ENCODE measurements at places on chromosomes 1 and 21.
A peak's percentile ranks its signal among the peaks of the same experiment; 100 is the strongest.

- DNase-seq = no peak
Observed at GRCh38 chr1:20483098-20483832, 2.7 kb downstream of the CAMK2N1 start.

- no peak for DNase-seq
Observed at GRCh38 chr21:30839304-30839703, 9.7 kb upstream of the KRTAP7-1 start.

DNA sequence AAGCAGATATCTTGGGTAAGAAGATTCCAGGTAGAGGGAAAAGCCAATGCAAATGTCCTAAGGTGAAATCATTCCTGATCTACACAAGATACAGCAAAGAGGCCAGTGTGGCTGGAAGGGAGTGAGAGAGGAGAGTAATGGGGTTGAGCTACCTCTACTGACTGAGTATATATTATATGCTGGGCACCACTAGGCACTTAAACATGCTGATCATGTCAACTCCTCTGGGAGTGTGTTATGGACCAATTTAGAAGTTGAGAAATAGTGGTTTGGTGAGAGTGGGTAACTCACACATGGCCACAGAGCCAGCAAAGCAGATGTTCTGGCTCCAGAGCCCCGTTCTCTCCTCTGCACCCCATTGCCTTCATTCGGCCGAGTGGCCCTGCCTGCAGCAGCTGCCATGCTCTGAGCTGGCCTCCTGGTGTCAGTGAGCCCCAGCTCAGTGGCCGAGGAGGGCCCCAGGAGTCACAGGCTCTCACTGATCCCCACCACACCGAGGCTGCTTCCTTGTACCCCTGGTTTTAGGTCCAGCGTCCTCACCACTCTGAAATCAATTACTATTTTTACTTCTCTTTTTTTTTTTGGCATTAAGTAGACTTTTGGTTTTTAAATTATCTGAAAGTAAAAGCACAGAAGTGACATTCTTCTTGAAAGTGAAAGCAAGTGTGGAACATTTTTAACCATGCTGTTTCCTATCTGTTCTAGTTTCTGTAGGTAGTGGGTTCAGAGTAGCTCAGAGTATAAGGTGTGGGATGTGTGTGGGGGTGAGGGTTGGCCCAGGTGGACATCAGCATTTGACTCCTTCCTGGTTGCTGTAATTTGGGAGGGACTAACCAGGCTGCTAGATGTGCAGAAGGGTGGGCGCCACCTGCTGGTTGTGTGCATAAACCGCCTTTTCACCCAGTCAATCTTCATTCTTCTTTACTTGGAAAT is 45.8 kb upstream of the CRNN start:
- DNase-seq = peak; percentile 78

GRCh38 chr1:62457955-62458354 is 21.1 kb downstream of the USP1 start:
- DNase-seq = no peak

DNA sequence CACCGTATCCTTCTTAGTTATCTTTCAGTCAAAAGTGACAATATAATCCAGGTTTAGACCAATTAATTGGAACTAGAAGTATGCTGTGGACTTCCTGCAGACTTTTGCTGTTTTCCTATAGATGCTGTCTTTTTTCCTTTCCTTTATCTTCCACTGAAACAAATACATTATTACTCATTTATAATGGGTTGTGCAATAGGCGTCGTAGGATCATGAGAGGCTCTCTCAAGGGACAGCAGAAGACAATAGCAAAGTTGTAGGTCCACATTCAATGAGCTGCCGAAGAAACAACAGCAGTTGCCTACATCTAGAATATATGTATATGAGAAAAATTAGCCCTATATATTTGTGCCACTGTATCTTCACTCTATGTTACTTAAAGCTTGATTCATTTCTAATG is 371.6 kb downstream of the AMY1C start:
- DNase-seq = no peak

DNA sequence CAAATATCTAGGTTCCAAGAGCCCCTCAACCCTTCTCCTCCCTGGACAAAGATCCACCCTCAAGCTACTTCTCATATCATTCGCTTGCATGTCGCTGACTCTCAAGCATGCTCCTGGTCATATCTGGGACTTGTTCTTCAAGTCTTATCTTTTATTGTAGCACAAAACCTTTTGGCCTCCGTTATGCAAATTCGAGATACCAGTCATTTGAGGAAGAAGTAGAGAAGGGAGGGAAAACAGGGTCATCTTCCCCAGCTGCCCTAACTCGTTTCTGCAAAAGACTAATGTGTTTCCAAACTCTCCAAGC is 63.8 kb upstream of the ETS2 start:
- no peak for DNase-seq

GRCh38 chr21:37263827-37264600 is 3.1 kb downstream of the VPS26C start:
- DNase-seq = no peak

DNA sequence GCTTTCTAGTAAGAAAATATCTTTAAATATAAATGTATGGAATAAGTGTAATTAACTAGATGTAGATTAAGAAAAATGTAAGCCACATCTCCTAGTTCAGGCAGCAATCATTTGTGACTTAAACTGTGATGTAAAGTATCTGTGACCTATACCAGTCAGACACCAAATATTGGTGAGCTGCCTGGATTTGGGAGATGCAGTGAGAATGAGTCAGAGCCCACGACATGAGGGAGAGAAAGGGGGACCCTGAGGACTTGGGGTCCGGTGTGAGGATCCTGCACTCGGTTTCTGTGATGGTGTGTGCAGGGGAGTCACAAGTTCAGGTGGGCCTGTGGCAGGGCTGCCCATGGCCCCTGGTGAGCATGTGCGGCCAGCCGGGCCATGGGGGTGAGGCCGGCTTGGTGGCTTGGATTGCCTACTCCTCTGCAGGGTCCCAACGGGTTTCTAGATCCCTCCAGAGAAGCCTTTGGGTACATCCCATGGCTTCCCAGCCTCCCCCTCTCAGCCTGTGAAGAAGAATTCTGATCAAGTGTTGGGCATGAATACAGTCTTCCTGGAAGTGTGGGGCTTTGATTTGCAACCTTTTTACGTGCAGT is 19.0 kb upstream of the ABCG1 start:
- DNase-seq = no peak

DNA sequence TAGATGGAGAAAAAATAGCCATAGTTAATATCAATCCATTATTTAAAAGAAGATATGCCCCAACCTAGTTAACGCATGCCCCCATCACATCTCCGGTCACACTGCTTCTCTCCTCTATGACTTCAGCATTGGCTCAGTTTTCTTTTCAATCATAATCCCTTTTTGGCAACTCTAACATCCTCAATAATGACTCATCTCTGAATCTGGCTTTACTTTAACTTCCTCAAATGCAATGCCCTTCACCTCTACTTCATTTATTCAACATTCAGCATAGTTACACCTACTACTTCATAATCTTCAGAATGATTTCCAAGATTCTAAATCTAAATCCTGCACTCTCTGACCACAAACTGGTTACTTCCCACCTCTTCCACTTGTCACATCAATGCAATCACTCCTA is 417.3 kb downstream of the USH2A start:
- no peak for DNase-seq

- peak; percentile 60 for DNase-seq
Observed at GRCh38 chr21:46099476-46099875, 1.6 kb downstream of the COL6A2 start.

- no peak for DNase-seq
Observed at GRCh38 chr1:159554261-159554660, 18.5 kb upstream of the OR10J5 start.

DNA sequence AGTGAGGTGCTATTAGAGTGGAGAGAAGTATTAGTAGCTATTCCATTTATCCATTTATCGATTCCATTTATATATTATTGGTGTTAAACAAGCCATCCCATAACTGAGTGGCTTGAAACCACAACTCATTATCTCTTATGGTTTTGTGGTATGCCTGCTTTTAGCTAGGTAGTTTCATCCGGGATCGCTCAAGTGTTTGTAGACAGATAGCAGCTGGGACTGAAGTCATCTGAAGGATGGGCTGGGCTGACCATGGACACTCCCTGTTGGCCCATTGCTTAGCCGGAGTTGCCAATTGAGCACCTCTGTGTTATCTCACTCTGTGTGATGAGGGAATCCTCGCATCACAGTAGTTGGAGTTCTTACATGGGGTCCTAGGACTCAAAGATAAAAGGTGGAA is 622.5 kb downstream of the PLA2G4A start:
- no peak for DNase-seq

DNA sequence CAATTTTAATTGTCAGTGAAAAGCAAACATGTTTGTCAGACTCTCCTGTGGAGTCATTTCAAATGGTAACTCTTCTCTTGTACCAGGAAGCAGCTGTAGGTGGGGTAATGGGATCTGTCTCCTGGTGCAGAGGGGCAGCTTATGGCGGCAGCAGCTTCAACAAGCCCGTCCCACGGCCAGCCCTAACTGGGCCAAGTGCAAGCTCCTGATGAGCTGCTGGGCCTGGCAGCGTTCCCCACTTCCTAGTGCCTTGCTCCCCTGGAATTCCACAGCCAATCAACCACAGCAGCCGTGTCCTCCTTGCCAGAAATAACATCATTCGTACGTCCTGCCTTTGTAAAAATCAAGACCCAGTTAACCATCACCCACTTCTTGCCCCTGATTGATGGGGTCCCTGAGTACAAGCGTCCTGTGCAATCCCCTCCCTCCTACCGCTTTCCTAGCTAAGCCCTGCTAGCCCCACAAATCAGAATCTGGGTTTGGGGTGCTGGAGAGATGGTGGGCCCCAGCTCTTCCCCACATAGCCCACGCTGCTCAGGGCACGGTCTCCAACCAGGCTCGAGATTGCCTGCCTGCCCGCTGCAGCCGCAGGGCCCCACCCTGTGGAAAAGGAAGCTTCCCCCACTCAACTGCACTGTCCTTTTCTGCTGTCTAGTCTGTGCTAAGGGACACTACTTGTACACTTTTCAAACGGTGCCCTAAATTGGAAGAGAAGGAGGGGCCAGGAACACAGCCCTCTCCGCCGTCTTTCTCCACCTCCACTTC is 61.2 kb downstream of the TOR1AIP2 start:
- DNase-seq = peak; percentile 84

DNA sequence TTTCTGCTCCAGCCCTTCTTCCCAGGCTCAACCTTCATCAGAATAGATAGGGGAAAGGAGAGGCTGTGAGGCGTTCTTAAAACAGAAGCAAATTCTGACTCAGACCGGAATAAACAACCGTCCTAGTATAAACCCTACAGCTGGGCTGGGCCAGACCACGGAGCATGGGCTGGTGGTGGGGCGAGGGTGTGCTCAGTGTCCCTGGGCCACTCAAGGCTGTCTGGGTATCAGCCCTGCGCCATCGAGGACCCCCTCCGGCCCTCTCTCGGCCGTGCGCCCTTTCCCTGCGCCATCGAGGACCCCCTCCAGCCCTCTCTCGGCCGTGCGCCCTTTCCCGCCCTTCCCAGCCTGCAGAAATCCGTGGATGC is 36.0 kb downstream of the CAPN2 start:
- DNase-seq = no peak

DNA sequence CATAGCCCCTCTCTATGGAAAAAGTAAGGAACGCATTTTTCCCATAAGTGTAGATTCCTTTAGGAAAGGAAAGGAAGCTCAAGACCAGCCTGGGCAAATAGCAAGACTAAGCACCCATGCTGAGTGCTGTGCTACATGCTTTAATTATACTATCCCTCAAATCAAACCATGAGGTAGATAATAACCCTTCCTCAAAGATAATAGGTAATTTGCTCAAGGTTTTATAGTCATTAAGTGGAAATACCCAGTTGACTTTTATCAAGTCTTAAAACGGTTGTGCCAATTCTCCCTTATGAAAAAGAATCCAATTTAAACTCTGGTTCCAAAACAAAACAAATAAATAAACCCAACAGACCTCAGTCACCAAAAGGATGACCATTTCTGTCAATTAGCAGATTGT is 3.4 kb downstream of the KIAA0319L start:
- DNase-seq = no peak

DNA sequence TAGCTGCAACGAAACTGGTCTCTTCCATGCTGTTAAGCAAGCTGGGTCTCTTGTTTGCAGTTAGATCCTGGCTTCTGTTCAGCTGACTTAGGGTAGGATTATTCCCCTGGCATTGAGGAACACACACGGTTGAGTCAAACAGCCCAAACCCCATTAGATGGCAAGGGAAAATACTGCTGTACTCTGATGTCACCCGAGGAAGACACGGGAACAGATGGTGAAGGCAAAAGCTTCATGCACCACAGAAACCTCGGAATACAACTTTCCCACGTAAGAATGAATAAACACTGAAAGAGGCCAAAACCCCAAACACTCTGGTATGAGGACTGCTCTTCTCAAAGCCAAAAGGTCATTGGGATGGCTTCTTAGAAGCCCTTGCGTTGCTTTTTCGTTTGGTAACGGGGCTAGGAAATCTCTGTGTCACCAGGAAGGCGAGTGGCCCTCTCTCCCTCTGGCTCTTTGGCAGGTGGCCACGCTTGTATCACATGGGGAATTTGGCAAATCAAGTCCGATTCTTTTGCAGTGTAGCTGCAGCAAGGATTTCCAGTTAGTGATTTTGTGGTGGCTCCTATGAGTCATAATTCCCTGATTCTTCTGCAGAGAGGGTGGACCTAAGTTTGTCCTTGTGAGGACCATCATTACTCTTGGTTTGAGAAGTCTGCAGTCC is 16.7 kb upstream of the LYST start:
- DNase-seq = peak; percentile 85

DNA sequence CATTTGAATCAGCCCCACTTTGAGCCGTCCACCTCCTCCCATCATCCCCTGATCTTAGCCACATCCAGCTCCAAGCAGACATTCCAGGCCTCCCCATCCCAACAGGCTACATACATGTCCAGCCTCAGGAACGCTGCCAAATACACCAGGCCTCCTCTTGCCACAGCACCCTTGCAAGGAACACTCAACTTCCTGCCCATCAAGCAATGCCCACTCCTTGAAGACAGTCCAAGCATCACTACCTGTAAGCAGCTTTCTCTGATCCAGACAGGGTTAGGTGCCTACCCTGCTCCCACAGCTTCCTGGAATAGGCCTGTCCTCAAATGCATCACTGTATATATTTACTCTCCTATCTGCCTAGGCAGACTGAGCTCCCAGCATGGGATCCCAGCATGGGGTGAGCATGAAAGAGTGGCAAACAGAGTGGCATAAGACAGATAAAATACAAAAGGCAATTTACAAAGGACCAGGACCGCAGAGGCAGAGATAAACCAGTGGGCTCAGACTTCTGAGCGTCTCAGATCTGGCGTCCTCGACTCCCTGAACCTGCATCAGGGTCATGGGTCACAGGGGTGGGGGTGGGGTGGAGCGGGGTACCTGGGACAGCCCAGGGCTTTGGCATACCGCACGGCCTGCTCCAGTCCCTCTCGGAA is 816 bp downstream of the HYI start:
- DNase-seq = no peak

DNA sequence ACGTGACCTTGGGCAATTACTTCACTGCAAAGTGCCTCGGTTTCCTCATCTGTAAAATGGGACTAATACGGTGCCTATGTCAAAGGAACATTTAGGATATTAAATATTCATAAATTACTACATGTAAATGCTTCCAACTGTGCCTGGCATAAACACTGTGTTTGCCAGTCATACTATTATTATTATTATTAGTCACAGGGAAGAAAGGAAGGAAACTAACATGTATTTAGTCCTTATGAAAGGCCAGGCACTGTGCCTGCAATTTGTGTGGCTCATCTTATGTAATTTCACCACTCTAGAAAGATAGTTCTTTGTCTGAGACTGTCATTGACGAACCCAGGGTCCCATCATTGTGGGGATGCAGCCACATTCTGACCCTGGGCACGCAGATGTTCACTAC is 45.0 kb downstream of the EPHB2 start:
- DNase-seq = no peak

- DNase-seq = peak; percentile 95
Observed at GRCh38 chr1:61043010-61043820, 39.1 kb upstream of the NFIA start.
